Pancreas (tissue), 10 donors: ENCODE measurements at places on chromosomes 6 and 20. TPM values are rescaled to one million over a fixed set of nuclear protein-coding genes. Genes with fewer than 3 reads are reported as not detected.

The BTBD3 gene
- total RNA-seq, result 18.1 TPM

The PKHD1 gene
- total RNA-seq, result 33.0 TPM

The TOX2 gene
- 0.92 TPM for total RNA-seq

The TCP11 gene
- not detected for total RNA-seq

The POM121L2 gene
- not detected for total RNA-seq

The UBE2C gene
- 1.9 TPM for total RNA-seq

The TRERF1 gene
- 0.94 TPM for total RNA-seq

The ACSS1 gene
- total RNA-seq, result 34.5 TPM

The PAK1IP1 gene
- 5.1 TPM for total RNA-seq

The MEI4 gene
- 0.58 TPM for total RNA-seq

The SLC4A11 gene
- 0.87 TPM for total RNA-seq

The SLC35D3 gene
- 0.19 TPM for total RNA-seq

The MED20 gene
- total RNA-seq, result 13.1 TPM

The XPO5 gene
- total RNA-seq, result 21.7 TPM

The TMEM217 gene
- total RNA-seq, result 2.1 TPM

The OPRM1 gene
- not detected for total RNA-seq

The ARMC12 gene
- 0.54 TPM for total RNA-seq

The FRMD1 gene
- not detected for total RNA-seq

The CENPQ gene
- 0.88 TPM for total RNA-seq

The TNFRSF6B gene
- total RNA-seq, result 1.5 TPM

The RSPO3 gene
- total RNA-seq, result 0.63 TPM

The ADTRP gene
- total RNA-seq, result not detected

The CCR6 gene
- not detected for total RNA-seq

The TRIM40 gene
- total RNA-seq, result not detected

The FNDC1 gene
- total RNA-seq, result 0.88 TPM

The C6orf141 gene
- 2.5 TPM for total RNA-seq
